Stimulated activated CD8-positive, alpha-beta memory T cell treated with anti-CD3 and anti-CD28 coated beads, Interleukin-2, amount 100 ng/mL, for 48 hours (primary cell): ENCODE measurements at places on chromosomes 2 and 18.

GRCh38 chr2:84748341-84748740 lies 132.5 kb downstream of the TRABD2A start:
- no peak for DNase-seq

GRCh38 chr2:146079216-146079615 lies 1559.3 kb upstream of the ZEB2 start:
- DNase-seq = no peak

DNA sequence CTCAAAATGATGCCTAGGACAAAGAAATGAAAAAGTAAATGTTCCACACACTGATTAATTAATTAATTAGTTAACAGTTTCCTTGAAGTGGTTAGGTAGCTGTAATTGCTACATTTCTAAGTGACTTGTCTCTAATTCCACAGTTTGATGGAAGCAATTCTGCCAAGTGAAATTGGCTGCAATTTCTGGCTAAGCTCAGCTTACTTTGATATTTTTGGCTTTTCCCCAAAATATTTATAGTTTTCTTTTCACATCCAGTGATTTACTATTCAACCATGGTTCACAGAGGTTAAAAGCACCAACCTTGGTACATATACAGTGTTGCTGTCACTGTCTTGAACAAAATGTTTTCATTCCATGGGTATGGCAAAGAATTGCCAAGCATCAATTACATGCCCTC lies 459.5 kb upstream of the CDH20 start:
- no peak for DNase-seq

DNA sequence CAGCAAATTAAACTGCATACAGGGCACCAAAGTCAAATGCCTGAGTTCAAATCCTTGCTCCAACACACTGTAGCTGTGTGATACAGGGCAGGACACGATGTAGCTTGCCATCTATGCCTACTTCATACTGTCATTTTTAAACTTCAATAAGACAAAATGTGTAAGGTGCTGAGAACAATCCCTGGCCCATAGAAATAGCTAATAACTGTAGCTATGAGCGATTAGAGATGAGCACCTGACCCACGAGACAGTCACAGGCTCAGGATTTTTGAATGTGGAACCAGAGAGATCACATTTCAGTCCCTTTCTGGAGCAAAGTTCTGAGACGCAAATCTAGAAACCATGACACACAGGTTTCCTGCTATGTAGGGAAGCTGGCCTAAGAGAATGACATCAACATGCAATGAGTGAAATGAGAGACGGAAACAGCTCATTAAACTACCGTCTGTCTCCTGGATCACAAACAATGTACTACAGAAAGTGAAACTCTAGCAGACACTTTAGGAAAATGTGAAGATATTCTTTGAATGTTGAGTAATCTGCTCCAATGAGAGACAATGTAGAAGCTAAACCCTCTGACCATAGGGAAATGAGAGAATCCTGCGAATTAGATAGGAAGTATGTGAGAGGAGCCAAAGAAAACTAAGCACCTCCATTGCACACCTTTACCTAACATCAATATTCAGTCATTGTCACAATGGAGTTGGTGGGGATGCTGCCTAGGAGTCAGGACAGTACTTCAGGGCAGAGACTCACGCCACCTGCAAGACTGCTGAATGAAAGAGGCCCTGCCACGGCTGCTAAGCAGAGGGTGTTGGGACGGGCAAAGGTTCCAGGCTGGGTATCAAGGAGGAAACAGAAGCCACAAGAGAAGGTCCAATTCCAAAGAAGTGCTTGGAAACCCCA lies 25.5 kb downstream of the B4GALT6 start:
- DNase-seq = no peak
